ENCODE measurements at places on chromosomes 13 and 19.

- DNase-seq: no peak
Observed at GRCh38 chr19:45463241-45463640, 4.6 kb upstream of the FOSB start.

- DNase-seq: no peak
Observed at GRCh38 chr19:15185188-15185587, 15.6 kb downstream of the NOTCH3 start.

- DNase-seq: no peak
Observed at GRCh38 chr13:106623799-106624460, 56.0 kb upstream of the ARGLU1 start.

DNA sequence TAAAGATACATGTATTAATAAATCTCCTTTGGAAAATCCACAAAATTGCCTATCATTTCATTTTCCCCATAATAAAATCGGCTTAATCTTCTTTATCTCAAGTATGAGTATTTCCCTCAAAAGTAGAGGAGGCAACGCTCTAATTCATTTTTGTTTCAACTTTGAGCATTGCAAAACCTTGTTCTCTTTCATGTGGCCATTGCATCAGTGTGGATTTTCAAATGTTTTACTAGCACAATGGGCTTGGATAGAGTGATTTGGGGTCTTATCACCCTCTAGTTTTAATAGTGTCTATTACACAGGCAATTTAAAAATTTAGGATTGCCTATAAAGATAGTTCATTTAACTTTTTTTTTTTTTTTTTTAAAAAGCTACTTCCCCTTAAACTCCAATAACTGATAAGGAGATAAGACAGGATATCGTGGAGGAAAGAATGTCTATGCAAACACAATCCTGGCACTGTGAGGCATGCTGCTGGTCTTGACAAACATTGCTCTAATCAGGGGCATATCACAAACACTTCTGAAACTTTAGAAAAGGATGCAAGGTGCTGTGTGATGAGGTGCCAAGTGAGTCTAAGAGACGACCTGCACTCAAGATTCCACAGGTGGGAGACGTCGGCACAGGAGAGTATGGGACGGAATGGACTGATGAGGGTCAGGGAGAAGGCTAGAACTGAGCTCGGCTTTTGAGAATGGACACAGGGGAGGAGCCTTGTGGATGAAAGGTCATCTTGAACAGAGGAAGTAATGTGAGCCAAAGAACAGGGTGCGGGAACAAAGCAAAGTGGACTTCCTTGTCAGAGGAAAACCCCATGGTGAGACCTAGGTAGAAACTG, 199.7 kb downstream of the IRS2 start:
- no peak for DNase-seq

DNA sequence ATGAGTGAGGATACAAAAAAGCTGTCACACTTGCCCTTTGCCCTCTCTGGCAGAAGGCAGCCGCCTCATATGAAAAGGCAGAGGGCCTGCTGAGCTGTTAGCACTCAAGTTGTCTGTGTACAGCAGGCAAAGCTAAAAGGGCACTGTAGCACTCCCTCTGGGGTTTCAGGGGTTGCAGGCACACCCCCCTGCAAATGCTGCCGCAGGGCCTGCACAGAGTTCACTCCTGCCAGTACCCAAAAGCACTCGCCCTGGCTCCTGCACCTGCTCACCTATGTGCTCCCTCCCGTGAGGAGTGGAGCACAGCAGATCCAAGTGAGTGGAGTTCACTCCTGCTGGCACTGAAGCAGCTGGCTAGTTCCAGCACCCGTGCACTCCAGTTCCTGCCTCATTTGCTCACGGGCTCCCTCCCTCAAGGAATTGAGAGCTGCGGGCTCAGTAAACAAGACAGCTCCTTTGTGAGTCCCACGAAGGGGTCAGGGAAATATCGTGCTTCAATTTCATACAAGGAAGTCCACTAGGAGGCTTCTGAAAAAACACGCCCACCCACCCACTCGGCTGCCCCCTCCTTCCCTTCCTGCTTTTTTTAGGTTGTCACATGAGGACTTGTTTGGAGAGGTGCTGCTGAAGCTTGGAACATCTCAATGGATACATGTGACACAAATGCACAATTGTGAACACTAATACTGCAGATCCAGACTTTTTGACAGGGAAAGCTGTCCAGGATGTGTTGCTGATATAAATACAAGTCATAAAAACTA, 9.9 kb upstream of the RCBTB2 start:
- no peak for DNase-seq

GRCh38 chr13:89684896-89685295, 1662.6 kb upstream of the MIR17HG start:
- no peak for DNase-seq

- no peak for DNase-seq
Observed at GRCh38 chr13:36475468-36475867, 43.2 kb downstream of the CCNA1 start.

DNA sequence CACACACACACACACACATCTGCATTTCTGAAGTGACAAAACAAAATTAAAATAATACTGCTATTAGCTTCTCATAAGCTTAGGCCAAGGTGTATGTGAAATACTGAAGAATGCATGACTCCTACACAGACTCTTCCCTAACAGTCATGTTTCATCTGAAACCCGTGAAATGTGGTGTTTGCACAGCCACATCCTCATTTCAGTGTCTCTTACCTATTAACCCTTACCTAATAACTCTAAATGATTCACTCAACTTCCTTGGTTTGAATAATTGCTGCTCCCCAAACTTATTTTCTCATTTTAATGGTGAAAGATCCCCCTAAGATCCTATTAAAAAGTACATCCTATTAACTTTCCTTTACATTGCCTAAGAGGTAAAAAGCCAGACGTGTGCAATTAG, 117.6 kb downstream of the MIPEP start:
- no peak for DNase-seq

- DNase-seq: no peak
Observed at GRCh38 chr19:51292971-51293370, 18.5 kb upstream of the IGLON5 start.

Measured in BJ (cell line).